Endothelial cell (in vitro differentiated cells): ENCODE measurements at places on chromosomes 16 and 17. TPM values are rescaled to one million over a fixed set of nuclear protein-coding genes. Genes with fewer than 3 reads are reported as not detected.

DNA sequence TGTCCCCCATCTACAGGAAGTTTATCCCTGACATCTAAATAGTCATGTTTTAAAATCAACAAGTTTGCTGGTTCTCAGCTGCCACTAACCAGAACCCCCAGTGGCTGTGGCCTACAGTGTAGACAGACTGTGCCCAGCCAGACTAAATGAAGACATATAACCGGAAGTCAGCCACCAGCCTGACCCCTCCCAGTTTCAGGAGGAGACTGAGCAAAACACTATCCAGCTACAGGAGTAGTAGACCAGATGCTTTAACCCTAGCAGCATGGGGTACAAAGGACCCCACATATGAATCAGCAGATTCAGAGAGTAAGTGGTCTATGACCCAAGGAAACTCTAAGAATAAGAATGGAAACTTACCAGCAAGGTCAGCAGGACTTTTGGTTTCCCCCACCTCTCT, 83.4 kb downstream of the HIC1 start:
- DNase-seq: no peak

The ST6GALNAC1 gene
- 0.77 TPM for total RNA-seq

The ARSG gene
- total RNA-seq: 9.8 TPM

DNA sequence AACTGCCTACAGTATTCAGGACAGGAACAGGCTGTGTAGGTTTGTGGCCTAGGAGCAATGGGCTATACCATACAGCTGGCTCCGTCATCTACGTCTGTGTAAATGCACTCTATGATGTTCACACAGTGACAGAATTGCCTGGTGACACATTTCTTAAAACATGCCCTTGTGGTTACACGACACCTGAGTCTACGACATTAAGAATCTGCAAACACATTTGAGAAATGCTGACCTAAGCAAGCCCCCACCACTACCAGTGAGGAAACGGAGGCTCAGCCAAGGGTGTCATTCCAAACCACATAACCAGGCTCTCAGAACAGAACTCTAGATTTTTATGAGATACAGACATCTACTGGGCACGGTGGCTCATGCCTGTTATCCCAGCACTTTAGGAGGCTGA, 23.5 kb downstream of the USP36 start:
- no peak for DNase-seq

DNA sequence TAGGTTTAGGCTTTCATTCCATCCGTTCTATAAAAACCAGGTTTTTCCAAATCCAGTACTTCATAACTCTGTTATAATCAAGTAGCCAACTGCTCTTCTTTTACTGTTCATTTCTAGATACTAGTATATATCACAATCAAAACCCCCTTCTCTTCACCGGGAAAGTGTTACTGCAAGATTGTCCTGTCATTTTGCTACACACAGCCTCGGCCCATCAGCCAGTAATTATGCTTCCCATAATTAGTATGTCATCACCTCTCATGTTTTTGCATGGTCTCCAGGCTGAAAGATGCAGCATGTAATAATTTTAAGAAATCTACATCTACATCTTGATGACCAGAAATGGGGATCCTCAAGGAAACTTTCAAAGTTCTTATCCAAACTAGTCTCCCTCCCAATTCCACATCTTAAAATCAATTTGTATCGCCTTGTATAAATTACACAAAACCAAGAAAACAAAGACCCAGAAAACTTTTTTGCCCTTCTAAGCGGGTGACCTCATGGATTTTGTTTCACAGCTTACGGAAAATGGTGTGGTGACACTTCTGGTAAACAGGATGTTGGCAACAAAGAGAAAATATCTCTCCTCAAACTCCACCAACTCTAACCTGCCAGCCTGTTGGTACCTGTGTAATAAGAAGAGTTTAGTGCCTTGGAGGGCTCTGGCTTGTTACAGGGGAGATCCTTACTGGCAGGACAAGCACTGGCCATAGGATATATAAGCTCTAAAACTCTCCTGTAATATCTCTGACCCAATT, 9.3 kb downstream of the TACO1 start:
- no peak for DNase-seq

DNA sequence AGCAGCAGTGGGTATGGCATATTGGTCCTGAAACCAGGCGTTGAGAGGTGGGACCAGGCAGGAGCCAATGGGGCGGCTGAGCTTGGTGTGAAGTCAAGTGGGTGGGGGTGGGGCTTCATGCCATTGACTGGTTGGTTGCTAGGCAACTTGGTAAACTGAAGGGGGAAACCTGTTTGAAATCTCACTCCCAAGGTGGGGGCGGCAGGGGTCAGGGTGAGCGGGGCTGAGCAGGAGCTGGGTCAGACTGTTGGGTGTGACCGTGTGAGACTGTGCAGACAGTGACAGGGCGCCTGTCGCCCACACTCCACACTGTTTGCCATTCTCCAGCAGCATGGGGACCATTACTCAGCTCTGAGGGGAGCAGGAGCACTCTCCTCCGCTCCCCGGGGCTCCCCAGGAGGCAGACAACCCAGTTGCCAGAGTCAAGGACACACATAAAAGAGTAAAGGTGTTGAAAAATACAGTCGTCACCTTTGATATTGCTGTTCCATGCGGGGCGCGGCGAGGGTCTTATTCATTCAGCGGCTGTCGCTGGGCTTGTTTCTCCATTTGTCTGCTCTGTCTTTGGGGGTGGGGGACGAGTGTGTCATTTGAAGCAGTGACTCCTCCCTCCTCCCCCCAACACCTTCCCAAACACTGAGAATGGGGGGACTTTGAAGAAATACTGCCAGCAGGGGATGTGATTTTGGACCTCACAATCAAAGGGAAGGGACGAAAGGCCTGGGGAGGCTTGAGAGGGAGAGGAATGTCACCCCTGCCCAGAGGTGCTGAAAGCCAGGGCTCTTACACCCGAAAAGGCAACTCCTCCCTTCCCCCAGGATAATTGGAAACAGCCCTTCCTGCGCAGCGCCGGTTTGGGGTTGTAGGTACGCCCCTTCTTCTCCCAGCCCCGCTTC, 1.2 kb upstream of the EFNB3 start:
- peak; percentile 75 for DNase-seq

The PRAC2 gene
- total RNA-seq: not detected

- no peak for DNase-seq
Measured at GRCh38 chr16:67024384-67025209, 4.4 kb upstream of the CBFB start.

- DNase-seq: no peak
Measured at GRCh38 chr17:72976971-72977770, 115.3 kb downstream of the SLC39A11 start.

DNA sequence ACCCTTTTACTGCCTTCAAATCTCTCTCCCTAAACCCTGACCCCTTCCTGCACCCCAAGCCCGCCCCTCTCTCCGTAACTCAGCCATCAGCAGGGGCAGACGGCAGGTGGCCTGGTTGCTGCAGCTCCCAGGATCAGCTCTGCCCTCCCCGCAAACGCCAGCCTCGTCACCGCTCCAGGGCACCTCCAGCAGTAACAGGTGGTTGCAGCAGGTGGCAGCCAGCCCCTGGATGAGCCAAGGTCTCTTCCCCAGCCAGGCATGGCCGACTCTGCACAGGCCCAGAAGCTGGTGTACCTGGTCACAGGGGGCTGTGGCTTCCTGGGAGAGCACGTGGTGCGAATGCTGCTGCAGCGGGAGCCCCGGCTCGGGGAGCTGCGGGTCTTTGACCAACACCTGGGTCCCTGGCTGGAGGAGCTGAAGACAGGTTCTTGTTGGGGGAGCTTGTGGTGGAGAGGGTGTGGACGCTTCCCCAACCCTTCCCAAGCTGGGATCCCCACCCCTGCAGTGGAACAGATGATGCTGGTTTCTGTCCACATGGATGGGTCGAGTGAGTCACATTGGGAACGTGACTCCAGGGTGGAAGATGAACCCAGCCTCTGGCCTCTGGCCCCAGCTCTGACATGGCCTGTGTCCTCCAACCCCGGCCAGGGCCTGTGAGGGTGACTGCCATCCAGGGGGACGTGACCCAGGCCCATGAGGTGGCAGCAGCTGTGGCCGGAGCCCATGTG, 558 bp downstream of the HSD3B7 start:
- DNase-seq: no peak

DNA sequence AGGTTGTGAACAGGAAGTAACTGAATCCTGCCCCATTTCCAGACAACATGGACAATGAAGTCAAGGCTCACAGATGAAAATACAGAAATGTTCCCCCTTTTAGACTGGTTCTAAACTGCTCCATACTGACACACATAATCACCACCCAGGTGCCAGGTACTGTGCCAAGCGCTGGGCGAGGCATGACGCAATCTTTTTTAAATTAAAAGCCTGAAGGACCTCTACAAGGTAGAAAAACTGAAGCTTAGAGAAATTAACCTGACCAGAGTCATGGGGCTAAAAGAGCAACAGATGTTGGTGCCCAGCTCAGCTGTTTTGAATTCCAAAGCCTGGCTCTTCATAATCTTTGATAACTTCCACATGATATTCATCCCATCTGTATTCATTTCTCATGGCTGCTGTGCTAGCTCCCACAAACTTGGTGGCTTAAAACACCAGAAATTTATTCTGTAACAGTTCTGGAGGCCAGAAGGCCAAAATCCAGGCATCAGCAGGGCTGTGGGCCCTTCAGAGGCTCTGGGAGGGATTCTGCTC, 4.9 kb upstream of the RAB11FIP4 start:
- no peak for DNase-seq

- no peak for DNase-seq
Measured at GRCh38 chr17:44464037-44464436, 39.2 kb downstream of the GPATCH8 start.

The CACNG5 gene
- not detected for total RNA-seq

DNA sequence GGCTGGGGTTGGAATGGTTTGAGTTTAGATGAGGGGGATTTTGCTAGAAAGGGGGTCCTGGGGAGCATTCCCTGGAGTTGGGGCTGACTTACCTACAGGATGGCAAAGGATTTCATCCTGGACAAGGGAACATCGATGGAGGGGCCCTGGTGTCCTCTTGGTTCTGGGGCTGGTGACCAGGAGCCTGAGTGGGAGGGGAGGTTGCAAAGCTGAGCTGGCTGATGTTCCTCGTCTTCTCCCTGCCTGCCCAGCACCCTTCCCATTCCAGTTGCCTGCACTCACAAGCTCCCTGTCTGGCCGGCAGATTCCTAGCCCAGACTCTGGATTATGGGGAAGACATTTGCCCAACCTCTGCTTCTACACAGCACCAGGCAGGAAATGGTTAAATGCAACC, 37.2 kb downstream of the ITGAE start:
- no peak for DNase-seq

The PNMT gene
- not detected for total RNA-seq

DNA sequence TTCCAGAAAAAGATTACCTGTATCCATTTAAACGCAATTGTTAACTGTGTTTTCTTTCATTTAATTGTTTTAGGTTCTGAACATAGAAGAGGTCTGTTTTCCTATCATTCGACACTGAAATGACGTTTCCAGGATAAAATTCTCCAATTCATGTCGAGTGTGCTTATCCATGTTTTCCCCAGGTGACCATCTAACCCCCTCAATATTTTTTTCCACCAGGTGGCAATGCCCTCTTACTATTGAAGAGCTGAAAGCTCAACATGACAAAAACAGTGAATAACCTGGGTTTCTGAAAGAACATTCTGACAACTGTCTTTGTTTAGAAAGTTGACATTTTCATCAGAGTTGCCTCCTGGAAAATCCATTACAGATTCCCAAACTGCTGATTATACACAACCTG, 948.7 kb downstream of the KCNJ2 start:
- peak; percentile 4 for DNase-seq

- DNase-seq: no peak
Measured at GRCh38 chr16:68179196-68179795, 56.6 kb downstream of the ESRP2 start.

The GUCY2D gene
- not detected for total RNA-seq

The DNAI2 gene
- not detected for total RNA-seq

GRCh38 chr16:71895679-71896365, 491 bp downstream of the IST1 start:
- peak; percentile 50 for DNase-seq

The C17orf78 gene
- total RNA-seq: not detected

The TBC1D3K gene
- not detected for total RNA-seq

GRCh38 chr17:16909472-16910246, 62.3 kb downstream of the TNFRSF13B start:
- DNase-seq: peak; percentile 37

- no peak for DNase-seq
Measured at GRCh38 chr17:57506774-57507127, 238.3 kb downstream of the CCDC182 start.
